ENCODE measurements at places on chromosomes 16 and 17.

GRCh38 chr17:11446316-11446715 is 152.0 kb upstream of the DNAH9 start:
- DNase-seq: no peak

DNA sequence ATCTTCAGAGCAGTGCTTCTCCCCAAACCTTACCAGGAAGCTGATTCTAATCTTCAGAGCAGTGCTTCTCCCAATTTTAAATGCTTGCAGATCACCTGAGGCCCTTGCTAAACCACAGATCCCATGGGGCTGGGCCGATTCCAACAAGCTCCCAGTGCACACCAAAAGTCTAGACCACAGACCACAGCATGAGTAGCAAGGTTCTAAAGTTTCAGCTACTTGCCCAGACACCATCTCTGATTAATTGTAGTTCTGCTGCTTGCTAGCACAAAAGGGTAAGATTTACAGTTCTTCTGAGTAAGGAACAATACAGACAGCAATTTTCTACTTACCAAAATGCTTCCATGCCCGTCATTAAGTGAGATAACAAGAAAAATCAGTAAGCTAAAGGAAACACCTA is 12.2 kb downstream of the CLEC3A start:
- no peak for DNase-seq

- DNase-seq: no peak
These were observed 41.6 kb upstream of the METRNL start for GRCh38 chr17:83037874-83038165.

DNA sequence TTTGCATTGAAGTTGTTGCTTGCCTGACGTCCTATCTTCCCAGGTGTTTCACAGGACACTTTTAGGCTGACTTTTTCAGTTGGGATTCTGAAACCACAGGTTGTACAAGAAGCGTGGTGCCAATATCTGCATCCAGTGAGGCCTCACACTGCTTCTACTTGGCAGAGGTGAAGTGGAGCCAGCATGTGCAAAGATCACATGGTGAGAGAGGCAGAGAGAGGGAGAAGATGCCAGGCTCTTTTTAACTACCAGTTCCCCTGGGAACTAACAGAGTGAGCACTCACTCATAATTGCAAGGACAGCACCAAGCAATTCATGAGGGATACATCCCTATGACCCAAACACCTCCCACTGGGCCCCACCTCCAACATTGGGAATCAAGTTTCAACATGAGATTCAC is 5.8 kb upstream of the ABCA6 start:
- no peak for DNase-seq

GRCh38 chr17:57861000-57861789 is 11.4 kb upstream of the MRPS23 start:
- DNase-seq: no peak

GRCh38 chr17:83123896-83124801 is 44.7 kb downstream of the METRNL start:
- no peak for DNase-seq

DNA sequence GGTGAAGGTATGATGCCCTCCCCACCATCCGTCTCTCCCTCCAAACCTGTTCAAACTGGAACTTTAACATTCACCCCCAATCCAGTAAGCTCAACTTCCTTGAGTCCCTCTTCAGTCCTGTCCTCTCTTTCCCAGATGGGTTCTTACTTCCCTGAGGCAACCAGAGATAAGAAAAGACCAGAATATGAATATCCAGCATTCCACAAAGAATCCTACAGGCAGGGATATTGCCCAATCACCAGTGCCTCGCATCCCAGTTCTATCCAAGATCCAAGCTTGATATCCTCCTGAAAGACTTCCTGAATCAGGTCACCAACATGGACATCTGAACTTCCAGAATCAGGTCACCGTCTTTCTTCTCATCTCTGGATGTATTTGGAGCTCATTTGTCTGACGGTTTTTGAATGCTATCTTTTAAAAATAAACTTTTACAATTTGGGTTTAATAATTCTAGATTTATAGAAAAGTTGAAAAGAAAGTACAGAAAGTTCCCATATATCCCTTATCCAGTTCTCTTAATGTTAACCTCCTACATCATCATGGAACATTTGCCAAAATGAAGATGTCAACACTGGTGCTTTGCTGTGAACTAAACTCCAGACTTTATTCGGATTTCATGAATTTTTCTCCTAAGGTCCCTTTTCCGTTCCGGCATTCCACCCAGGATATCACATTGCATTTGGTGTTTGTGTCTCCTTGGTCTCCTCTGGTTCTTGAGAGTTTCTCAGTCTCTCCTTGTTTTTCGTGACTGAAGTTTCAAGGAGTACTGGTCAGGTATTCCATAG is 13.7 kb upstream of the COL1A1 start:
- no peak for DNase-seq

GRCh38 chr16:4788489-4788889 is 344 bp upstream of the SEPTIN12 start:
- no peak for DNase-seq

DNA sequence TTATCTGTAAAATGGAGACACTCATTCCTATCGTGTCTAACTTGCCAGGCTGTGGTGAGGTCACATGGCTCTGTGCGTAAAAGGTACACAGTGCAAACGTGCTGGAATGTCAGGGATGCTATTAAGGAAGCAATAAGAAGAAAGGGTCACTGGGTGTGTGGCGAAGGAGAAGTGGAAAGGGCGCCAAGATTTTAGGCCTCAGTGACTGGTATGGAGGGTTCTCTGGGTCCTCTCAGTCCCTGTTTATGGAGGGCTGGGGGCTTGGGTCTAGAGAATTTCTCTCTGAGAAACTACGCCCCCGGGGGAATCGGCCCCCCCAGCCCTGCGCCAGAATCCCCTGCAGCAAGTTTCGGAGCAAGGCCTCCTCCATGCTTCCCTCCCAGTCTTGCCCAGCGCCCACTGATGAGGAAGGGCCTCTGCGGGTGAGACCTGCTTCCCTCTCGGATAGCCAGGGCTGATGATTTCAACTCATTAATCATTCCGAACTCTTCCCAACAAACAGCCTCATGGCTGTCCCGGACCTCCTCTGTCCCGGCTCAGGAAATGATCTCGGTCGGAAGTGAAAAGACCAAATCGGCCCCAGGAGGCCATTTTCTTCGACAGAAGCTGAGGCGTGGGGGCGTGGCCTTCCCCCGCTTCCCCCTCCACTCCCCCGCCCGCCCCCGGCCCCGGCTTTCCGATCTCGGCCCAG is 1.2 kb upstream of the HEXIM1 start:
- DNase-seq: peak; percentile 34

DNA sequence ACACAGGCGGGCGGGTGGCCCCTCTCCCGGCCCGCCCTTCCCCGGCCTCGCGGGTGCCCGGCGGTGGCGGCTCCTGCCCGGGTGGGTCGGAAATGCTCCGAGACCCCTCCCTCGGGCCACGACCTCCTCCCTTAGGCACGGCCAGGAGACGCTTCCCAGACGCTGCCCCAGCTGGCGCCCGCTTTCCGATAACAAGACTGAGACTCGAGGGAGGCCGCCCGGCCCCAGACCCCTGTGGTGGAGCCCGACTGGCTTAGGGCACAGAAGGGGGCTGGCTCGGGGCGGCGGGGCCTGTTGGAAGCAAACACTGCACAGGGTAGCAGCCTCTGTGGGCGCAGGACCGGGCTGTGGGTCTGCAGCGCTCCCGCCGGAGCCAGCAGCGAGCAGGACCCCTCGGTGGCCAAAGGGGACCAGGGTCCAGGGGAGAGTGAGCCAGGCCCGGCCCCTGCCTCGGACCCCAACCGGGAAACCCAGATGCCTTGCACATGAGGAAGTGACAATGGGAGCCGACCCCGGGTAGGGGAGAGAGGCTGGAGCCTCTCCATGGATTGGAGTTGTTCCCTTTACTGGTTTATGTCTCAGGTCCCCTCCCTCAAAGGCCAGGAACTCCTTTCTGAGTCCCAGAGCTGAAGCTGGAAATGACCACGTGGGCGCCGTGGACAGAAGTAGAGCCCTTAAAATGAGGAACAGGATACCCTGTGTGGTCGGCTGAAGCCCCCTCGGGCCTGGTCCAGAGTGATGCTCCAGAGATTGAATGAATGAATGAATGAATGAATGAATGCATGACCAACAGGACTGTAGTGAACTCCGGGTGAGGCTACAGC is 19.8 kb upstream of the ADCY7 start:
- DNase-seq: no peak

GRCh38 chr16:68737046-68737729 is at the start of gene CDH1:
CDH1 (plus strand) TSS chr16:68737292; CDS start chr16:68737416, 124 bp downstream.
- DNase-seq: no peak

DNA sequence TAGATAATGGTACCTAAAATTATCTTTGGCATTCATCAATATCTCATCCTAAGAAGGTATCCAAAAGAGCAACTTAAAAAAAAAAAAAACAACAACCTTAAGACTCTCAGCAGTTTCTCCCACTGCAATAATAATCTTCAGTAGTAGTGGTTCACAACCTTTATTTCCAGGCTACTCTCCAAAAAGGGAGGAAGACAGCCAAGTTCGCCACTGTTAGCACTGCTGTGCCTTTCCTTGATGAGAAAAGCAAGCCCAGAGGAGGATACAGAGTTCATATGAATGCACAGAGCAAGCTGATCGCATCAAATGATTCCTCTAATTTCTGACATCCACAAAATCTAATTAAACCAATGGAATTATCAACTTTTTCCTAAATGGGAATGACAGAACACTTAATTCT is 199.4 kb downstream of the AATF start:
- DNase-seq: no peak
